Activated T-helper 2 cell treated with anti-CD3 and anti-CD28 coated beads, Interferon-gamma antibody, Interleukin-2, Interleukin-4, amounts not matched to agents 10 μg/mL and 5 μg/mL and 100 μg/mL, durations not matched to agents 14 hours and 24 hours and 36 hours (primary cell): ENCODE measurements at places on chromosomes 12 and 14. TPM values are rescaled to one million over a fixed set of nuclear protein-coding genes. Genes with fewer than 3 reads are reported as not detected.

- peak; percentile 57 for DNase-seq
- peak within 1 kb of the TSS; percentile 95 for H3K27ac ChIP-seq
- H3K4me3 ChIP-seq: peak within 1 kb of the TSS; percentile 97
- peaks cover 63% of the 10 kb centered on the region for H3K4me1 ChIP-seq
Measured at GRCh38 chr12:47079468-47079980, at the start of the genes AMIGO2 and PCED1B. AMIGO2 (minus strand) TSS chr12:47079959; CDS start chr12:47079002, 957 bp downstream. PCED1B (plus strand) TSS chr12:47079621; CDS start chr12:47235064, 155,443 bp downstream.

GRCh38 chr12:121288986-121289385, 7.5 kb downstream of the CAMKK2 start:
- peaks cover 22% of the 10 kb centered on the region for H3K36me3 ChIP-seq
- H3K27ac ChIP-seq: no peak overlapping the region
- no peaks in the 10 kb centered on the region for H3K27me3 ChIP-seq
- DNase-seq: no peak
- no peak overlapping the region for H3K4me3 ChIP-seq

GRCh38 chr14:68806526-68807147, 13.8 kb upstream of the ZFP36L1 start:
- peaks cover 11% of the 10 kb centered on the region for H3K36me3 ChIP-seq
- no peak overlapping the region for H3K27ac ChIP-seq
- H3K4me1 ChIP-seq: peaks cover 4% of the 10 kb centered on the region
- no peak for DNase-seq
- H3K4me3 ChIP-seq: no peak overlapping the region

DNA sequence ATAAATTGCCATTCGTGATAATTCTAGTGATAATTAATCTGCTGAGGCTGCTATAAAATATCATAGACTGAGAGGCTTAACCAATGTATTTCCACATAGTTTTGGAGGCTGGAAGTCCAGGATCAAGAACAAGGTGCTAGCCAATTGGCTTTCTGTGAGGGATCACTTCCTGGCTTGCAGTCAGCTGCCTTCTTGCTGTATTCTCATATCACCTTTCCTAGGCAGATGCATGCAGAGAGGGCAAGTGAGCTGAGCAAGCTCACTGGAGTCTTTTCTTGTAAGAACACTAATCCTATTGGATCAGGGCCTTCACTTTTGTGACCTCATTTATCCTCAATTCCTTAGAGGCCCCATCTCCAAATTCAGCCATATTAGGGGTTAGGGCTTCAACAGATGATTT, 640.7 kb downstream of the DIO2 start:
- no peak overlapping the region for H3K4me3 ChIP-seq
- H3K4me1 ChIP-seq: no peaks in the 10 kb centered on the region
- no peaks in the 10 kb centered on the region for H3K36me3 ChIP-seq
- H3K27me3 ChIP-seq: no peaks in the 10 kb centered on the region
- no peak overlapping the region for H3K27ac ChIP-seq

- H3K36me3 ChIP-seq: peaks cover 46% of the 10 kb centered on the region
- H3K27ac ChIP-seq: peak overlapping the region; percentile 93
- H3K27me3 ChIP-seq: no peaks in the 10 kb centered on the region
- H3K4me3 ChIP-seq: peak overlapping the region; percentile 98
Measured at GRCh38 chr12:7131502-7131866, 1.3 kb downstream of the CLSTN3 start.

DNA sequence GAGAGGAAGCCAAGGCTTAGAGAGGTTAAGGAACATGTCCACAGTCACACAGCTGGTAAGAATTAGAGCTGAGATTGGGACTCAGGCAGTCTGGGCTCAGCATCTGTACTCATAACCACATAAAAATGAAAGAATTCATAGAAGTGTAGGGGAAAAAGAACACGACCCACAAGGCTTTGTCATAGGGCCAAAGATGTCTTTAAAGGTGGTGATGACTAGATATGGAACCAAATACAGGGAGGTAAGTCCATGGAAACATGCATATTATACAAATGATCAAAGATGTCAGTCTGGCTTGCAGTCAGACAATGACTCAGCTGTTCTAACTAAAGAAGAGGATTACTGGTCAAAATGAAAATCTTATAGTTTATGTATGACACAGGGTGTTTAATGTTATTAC, 7.2 kb upstream of the SSPN start:
- no peak overlapping the region for H3K27ac ChIP-seq
- H3K4me1 ChIP-seq: no peaks in the 10 kb centered on the region
- H3K4me3 ChIP-seq: no peak overlapping the region

The KCNA5 gene
- not detected in 2 replicates for total RNA-seq

- no peak overlapping the region for H3K4me3 ChIP-seq
- no peak for DNase-seq
- no peak overlapping the region for H3K27ac ChIP-seq
- no peaks in the 10 kb centered on the region for H3K4me1 ChIP-seq
- H3K27me3 ChIP-seq: peaks cover 35% of the 10 kb centered on the region
- H3K36me3 ChIP-seq: no peaks in the 10 kb centered on the region
Measured at GRCh38 chr14:61196792-61197191, 84.3 kb downstream of the TMEM30B start.

The DEPDC4 gene
- total RNA-seq: 1.7 and 1.8 TPM in 2 replicates

The ANKRD33 gene
- total RNA-seq: not detected in 2 replicates

DNA sequence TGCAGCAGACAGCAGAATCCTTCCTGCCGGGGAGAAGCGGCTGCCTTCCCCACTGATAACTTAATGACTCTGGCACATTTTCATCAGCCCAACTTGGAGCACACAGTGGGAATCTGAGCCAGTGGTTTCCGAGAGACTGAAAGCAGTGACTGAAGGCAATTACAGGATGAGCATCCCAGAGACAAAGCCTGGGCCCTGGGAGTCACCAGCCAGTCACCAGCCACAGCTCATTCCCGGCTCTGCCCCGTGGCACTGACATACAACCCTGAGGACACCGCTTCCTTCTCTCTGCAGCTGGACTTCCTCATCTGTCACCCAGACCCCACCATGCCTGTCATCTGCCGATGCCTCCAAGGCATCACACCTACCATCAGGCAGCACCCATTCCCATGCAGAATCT, 192.3 kb downstream of the DPF3 start:
- H3K27ac ChIP-seq: no peak overlapping the region
- no peaks in the 10 kb centered on the region for H3K36me3 ChIP-seq
- no peak overlapping the region for H3K4me3 ChIP-seq
- peaks cover 9% of the 10 kb centered on the region for H3K4me1 ChIP-seq

DNA sequence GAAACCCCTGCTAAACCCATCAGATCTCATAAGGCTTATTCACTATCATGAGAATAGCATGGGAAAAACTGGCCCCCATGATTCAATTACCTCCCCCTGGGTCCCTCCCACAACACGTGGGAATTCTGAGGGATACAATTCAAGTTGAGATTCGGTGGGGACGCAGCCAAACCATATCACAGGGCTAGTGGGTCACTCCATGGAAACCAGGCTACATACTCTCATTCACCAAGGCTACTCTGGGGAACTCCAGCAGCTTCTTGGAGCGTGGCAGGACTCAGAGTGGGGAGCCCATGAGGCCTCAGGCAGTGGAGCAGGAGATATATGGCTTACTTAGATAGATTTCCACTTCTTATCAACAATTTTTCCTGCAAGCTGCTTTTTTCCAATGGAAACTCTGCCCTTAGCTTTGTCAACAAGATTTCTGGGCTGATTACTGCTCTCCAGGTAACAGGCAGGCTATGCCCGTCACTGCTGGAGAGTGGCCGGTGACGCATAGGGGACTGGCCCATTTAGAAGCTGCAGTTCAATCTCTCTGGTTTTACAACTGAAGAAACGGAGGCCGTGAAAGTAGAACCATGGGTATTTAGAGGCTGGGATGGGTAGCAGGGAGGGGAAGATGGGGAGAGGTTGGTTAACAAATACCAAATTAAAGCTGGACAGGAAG, 16.5 kb downstream of the VDR start:
- H3K4me1 ChIP-seq: peaks cover 89% of the 10 kb centered on the region
- DNase-seq: no peak
- peak overlapping the region; percentile 86 for H3K4me3 ChIP-seq
- peaks cover 96% of the 10 kb centered on the region for H3K36me3 ChIP-seq

The SELPLG gene
- 52.1 and 55.6 TPM in 2 replicates for total RNA-seq

The IFNG-AS1 gene
- not detected in 2 replicates for total RNA-seq

DNA sequence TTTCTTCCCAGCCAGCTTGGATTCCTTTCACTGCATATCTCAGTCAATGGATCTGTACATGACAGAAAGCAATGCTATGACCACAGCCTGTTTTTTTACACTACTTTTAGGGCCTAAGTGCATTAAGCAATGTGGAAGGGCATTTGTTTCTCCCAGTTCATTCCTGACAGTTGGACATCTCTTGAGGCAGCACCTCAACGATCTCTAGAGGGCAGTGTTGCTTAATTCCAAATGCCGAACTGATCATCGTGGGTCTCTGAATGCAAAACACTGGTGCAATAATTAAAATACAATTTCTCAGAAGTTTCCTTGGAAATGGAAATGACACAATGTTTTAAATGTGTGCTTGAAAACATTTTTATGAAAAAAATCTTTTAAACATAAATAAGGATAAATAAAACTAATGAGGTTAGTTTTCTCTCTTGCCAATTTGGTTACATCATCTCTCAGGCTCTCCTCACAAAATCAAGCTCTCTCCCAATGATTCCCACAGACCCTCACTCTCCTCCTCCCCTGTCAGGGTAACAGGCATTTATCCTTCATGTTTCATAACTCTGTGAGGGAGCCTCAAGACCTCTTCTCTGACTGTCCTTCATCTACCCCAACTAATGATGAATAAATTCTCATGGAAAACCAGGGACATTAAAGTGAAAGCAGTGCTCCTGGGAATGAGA, 192.4 kb upstream of the SLC16A7 start:
- peaks cover 10% of the 10 kb centered on the region for H3K27me3 ChIP-seq
- no peaks in the 10 kb centered on the region for H3K36me3 ChIP-seq
- no peak for DNase-seq
- H3K27ac ChIP-seq: no peak overlapping the region

GRCh38 chr12:110373962-110374611, 29.4 kb downstream of the ANAPC7 start:
- DNase-seq: no peak
- H3K27me3 ChIP-seq: no peaks in the 10 kb centered on the region
- peaks cover 56% of the 10 kb centered on the region for H3K36me3 ChIP-seq
- H3K4me1 ChIP-seq: no peaks in the 10 kb centered on the region
- H3K4me3 ChIP-seq: no peak overlapping the region
- no peak overlapping the region for H3K27ac ChIP-seq

GRCh38 chr12:532908-533565, 73.3 kb downstream of the B4GALNT3 start:
- H3K27me3 ChIP-seq: peaks cover 2% of the 10 kb centered on the region
- no peak overlapping the region for H3K4me3 ChIP-seq
- no peaks in the 10 kb centered on the region for H3K36me3 ChIP-seq
- no peaks in the 10 kb centered on the region for H3K4me1 ChIP-seq

GRCh38 chr14:90697132-90697531, 119.1 kb downstream of the TTC7B start:
- H3K36me3 ChIP-seq: no peaks in the 10 kb centered on the region
- H3K4me1 ChIP-seq: peaks cover 6% of the 10 kb centered on the region
- H3K27ac ChIP-seq: no peak overlapping the region
- no peak overlapping the region for H3K4me3 ChIP-seq

DNA sequence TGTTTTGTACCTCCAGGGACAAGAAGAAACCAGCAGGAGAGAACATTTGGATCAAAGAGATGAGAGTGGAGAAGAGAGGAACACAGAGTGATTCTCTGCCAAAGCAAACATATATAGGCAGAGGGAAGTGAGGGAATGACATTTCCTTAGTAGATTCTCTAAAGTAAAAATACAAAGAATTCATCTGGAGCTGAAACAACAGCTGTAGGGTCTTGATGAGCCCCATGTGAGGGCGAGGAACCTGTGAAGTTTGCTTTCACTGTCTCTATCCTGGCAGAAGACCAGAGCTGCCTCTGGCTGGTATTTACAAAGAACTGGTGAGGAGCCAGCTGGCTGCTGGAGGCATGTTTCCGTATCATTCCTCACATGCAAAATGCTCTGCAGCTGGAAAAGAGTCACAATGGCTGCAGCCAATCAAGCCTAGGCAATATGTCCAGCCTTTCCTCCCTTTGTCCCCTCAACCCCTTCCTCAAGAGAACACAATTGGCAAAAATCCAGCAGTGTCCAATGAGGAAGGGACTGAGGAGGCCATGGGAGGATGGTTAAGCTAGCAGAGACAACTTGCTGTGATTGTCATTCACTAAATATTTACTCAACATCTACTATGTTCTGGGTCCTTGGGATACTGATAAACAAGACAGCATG, 122.5 kb downstream of the PHLDA1 start:
- DNase-seq: no peak
- no peak overlapping the region for H3K27ac ChIP-seq
- no peaks in the 10 kb centered on the region for H3K36me3 ChIP-seq

The LRP1-AS gene
- total RNA-seq: not detected in 2 replicates

The NAB2 gene
- total RNA-seq: 72.8 and 74.7 TPM in 2 replicates

- no peak overlapping the region for H3K27ac ChIP-seq
- no peaks in the 10 kb centered on the region for H3K36me3 ChIP-seq
- no peaks in the 10 kb centered on the region for H3K4me1 ChIP-seq
- H3K27me3 ChIP-seq: no peaks in the 10 kb centered on the region
Measured at GRCh38 chr14:77249286-77249685, 21.7 kb downstream of the NGB start.

The LRCOL1 gene
- not detected in 2 replicates for total RNA-seq

DNA sequence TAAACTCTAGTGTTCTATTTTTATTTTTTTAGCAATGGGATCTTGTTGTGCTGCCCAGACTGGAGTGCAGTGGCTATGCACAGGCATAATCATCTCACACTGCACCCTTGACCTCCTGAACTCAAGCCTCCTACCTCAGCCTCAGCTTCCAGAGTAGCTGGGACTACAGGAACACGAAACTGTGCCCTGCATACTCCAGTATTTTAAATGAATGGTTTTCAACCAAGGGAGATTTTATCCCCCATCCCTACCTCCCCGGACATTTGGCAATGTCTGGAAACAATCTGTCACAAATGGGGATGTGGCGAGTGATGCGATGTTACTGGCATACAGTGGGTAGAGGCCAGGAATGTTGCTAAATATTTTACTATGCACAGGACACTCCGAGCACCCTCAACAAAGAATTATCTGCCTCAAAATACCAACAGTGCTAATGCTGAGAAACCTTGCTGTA, 2.1 kb downstream of the CBX5 start:
- no peak for DNase-seq
- H3K36me3 ChIP-seq: peaks cover 33% of the 10 kb centered on the region
- no peak overlapping the region for H3K4me3 ChIP-seq
- H3K27me3 ChIP-seq: no peaks in the 10 kb centered on the region

DNA sequence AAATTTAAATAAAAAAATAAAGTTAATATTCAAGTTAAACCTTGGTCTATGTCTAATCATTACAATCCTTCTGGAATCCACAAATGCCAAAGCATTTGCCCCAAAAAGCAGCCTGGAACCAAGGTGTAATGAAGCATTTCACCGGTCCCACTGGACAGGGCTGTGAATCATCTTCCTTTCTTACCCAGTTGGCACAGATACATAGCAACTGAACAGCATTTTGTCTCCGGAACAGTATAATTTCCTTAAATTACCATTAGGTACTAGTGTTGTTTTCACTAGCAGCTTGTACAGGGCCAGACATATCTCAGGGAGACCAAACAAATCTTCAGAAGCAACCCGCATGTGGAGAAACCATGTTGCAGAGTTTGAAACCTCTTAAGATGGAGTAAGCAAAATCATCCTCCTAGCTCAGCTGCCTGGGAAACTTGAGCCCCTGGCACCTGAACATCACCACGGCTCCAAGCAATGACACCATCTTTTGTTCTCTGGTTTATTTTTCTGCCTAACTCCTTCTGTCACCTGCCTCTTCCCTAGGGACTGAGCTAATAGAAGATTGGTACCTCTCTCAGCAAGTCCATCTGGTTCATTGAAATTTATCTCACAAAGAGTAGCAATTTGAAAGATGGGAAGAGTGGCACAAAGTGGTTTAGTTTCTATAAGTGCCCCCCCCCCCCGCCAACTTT, 17.9 kb upstream of the MDM1 start:
- H3K4me1 ChIP-seq: peaks cover 15% of the 10 kb centered on the region
- H3K4me3 ChIP-seq: no peak overlapping the region
- no peak overlapping the region for H3K27ac ChIP-seq
- no peak for DNase-seq

GRCh38 chr12:102766961-102767360, 150.1 kb downstream of the PAH start:
- DNase-seq: no peak
- H3K4me3 ChIP-seq: no peak overlapping the region
- no peaks in the 10 kb centered on the region for H3K36me3 ChIP-seq
- peaks cover 2% of the 10 kb centered on the region for H3K27me3 ChIP-seq
